ENCODE measurements at places on chromosomes 5 and 9. TPM values are rescaled to one million over a fixed set of nuclear protein-coding genes. Genes with fewer than 3 reads are reported as not detected.

GTF2H2C gene
- total RNA-seq, result 30.6 TPM

TMEM141 gene
- total RNA-seq, result 76.6 TPM

AIF1L gene
- total RNA-seq, result 21.1 TPM

PCDHGA1 gene
- 0.38 TPM for total RNA-seq

DMGDH gene
- total RNA-seq, result 0.90 TPM

JAKMIP2 gene
- total RNA-seq, result 4.4 TPM

TLX3 gene
- total RNA-seq, result not detected

PCYOX1L gene
- total RNA-seq, result 9.0 TPM

CDH10 gene
- 0.23 TPM for total RNA-seq

NUDT2 gene
- 10.3 TPM for total RNA-seq

MYMK gene
- total RNA-seq, result not detected

FAM81B gene
- total RNA-seq, result 0.90 TPM

INSL6 gene
- not detected for total RNA-seq

MOB3B gene
- 7.2 TPM for total RNA-seq

CCDC192 gene
- not detected for total RNA-seq

FNIP1 gene
- 36.5 TPM for total RNA-seq

IL3 gene
- total RNA-seq, result not detected

NUTM2G gene
- not detected for total RNA-seq

PCDHB10 gene
- total RNA-seq, result 1.5 TPM

DENND1A gene
- 10.8 TPM for total RNA-seq

DAB2IP gene
- total RNA-seq, result 53.4 TPM

GABRA6 gene
- not detected for total RNA-seq

RANBP6 gene
- 16.8 TPM for total RNA-seq

XRCC4 gene
- 7.5 TPM for total RNA-seq

TEX48 gene
- total RNA-seq, result not detected

OCLN gene
- 124 TPM for total RNA-seq

ANXA2R gene
- 2.3 TPM for total RNA-seq

IFNB1 gene
- not detected for total RNA-seq

C5orf58 gene
- not detected for total RNA-seq

TERT gene
- total RNA-seq, result 0.09 TPM

FRMD3 gene
- total RNA-seq, result 1.0 TPM

PPP2R2B gene
- total RNA-seq, result 0.70 TPM

MXD3 gene
- total RNA-seq, result 12.4 TPM

KIF4B gene
- not detected for total RNA-seq

SLC36A2 gene
- not detected for total RNA-seq

MYORG gene
- total RNA-seq, result 6.9 TPM

LIX1 gene
- total RNA-seq, result not detected

EQTN gene
- total RNA-seq, result 0.29 TPM

ANGPTL2 gene
- 26.2 TPM for total RNA-seq

PHYHD1 gene
- 32.6 TPM for total RNA-seq

PKD2L2 gene
- not detected for total RNA-seq

SLC6A18 gene
- not detected for total RNA-seq

SARDH gene
- total RNA-seq, result 3.9 TPM

IL9 gene
- total RNA-seq, result not detected

AMBP gene
- total RNA-seq, result 1.2 TPM

SLC35D2 gene
- total RNA-seq, result 24.8 TPM

NFIB gene
- 97.9 TPM for total RNA-seq

GRIN1 gene
- 0.55 TPM for total RNA-seq

NR2F1 gene
- 50.7 TPM for total RNA-seq

SLC46A2 gene
- 13.0 TPM for total RNA-seq

MEIKIN gene
- 0.85 TPM for total RNA-seq

KLHL3 gene
- 5.5 TPM for total RNA-seq
